ENCODE measurements at places on chromosomes 2 and 18.

GRCh38 chr2:158841850-158842249 lies 46.7 kb downstream of the DAPL1 start:
- peaks cover 10% of the 10 kb centered on the region for H3K4me1 ChIP-seq
- H3K4me3 ChIP-seq, result no peak overlapping the region
- DNase-seq, result no peak
- no peak overlapping the region for H3K27ac ChIP-seq

DNA sequence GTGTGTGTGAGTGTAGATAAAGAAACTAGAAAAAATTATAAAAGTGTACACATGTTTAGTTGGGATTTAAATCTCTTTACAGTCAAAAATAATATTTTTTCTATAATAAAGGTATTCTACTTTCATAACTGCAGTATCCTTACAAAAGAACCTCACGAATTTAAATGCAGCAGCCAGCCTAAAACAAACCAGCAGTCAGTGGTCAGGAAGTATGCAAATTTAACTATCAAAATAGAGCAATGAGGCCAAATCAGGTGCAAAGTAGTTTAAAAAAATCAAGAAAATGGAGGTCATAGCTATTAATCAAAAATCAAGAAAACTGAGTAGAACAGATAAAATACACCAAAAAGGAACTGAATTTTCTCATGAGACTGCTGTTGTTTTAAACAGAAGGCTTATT lies 407.1 kb downstream of the CDH19 start:
- no peaks in the 10 kb centered on the region for H3K27me3 ChIP-seq
- H3K27ac ChIP-seq, result no peak overlapping the region
- H3K36me3 ChIP-seq, result no peaks in the 10 kb centered on the region
- no peak overlapping the region for H3K4me3 ChIP-seq
- DNase-seq, result no peak

GRCh38 chr18:74288041-74288440 lies 3.7 kb downstream of the CYB5A start:
- peak overlapping the region; percentile 94 for H3K27ac ChIP-seq
- no peak overlapping the region for H3K4me3 ChIP-seq
- H3K27me3 ChIP-seq, result no peaks in the 10 kb centered on the region

DNA sequence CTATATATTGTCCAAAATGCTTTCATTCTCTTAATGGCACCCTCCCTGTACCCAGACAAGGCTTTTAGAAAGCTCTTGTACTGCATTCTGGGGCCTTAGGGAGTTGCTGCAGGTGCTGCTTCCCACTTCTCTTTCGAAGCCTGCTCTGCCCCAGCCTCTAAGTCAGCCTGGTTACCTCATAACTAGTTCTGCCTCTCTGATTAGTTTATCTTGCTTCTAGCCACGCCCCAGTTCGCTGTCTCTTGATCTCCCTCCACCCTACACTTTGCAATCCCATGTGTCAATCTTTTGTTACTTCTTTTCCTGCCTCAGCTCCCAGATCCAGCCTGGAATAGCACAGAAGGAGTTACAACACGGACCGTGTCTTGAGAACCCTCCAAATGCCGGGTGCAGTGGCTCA lies 13.8 kb upstream of the NCOA1 start:
- no peak overlapping the region for H3K4me3 ChIP-seq
- H3K4me1 ChIP-seq, result no peaks in the 10 kb centered on the region
- H3K27me3 ChIP-seq, result no peaks in the 10 kb centered on the region

- no peak overlapping the region for H3K27ac ChIP-seq
- H3K27me3 ChIP-seq, result no peaks in the 10 kb centered on the region
- DNase-seq, result peak; percentile 20
These were observed 83.9 kb downstream of the WDSUB1 start for GRCh38 chr2:159202568-159203071.

- no peak overlapping the region for H3K27ac ChIP-seq
- H3K4me3 ChIP-seq, result no peak overlapping the region
- peaks cover 58% of the 10 kb centered on the region for H3K36me3 ChIP-seq
- H3K27me3 ChIP-seq, result no peaks in the 10 kb centered on the region
- no peak for DNase-seq
These were observed 118.1 kb downstream of the NOL10 start for GRCh38 chr2:10571673-10572072.

GRCh38 chr2:62475172-62476011 lies 30.6 kb downstream of the TMEM17 start:
- DNase-seq, result no peak
- H3K36me3 ChIP-seq, result no peaks in the 10 kb centered on the region
- no peaks in the 10 kb centered on the region for H3K27me3 ChIP-seq

GRCh38 chr18:54647176-54647575 lies 56.1 kb downstream of the DYNAP start:
- no peaks in the 10 kb centered on the region for H3K27me3 ChIP-seq
- no peak overlapping the region for H3K27ac ChIP-seq
- no peak overlapping the region for H3K4me3 ChIP-seq
- peak; percentile 37 for DNase-seq
- no peaks in the 10 kb centered on the region for H3K36me3 ChIP-seq
- H3K4me1 ChIP-seq, result no peaks in the 10 kb centered on the region

GRCh38 chr2:170144761-170145160 lies 33.2 kb upstream of the MYO3B start:
- H3K36me3 ChIP-seq, result no peaks in the 10 kb centered on the region
- no peak overlapping the region for H3K27ac ChIP-seq
- no peak overlapping the region for H3K4me3 ChIP-seq
- DNase-seq, result no peak

GRCh38 chr2:64157792-64158191 lies 13.6 kb upstream of the PELI1 start:
- DNase-seq, result no peak
- H3K27me3 ChIP-seq, result no peaks in the 10 kb centered on the region
- H3K27ac ChIP-seq, result no peak overlapping the region
- H3K4me3 ChIP-seq, result no peak overlapping the region
- H3K36me3 ChIP-seq, result no peaks in the 10 kb centered on the region
- H3K4me1 ChIP-seq, result peaks cover 30% of the 10 kb centered on the region

GRCh38 chr2:71611781-71612527 lies 158.6 kb downstream of the DYSF start:
- no peak overlapping the region for H3K4me3 ChIP-seq
- H3K4me1 ChIP-seq, result peaks cover 20% of the 10 kb centered on the region
- no peaks in the 10 kb centered on the region for H3K27me3 ChIP-seq
- no peaks in the 10 kb centered on the region for H3K36me3 ChIP-seq

GRCh38 chr2:209371407-209371806 lies 52.4 kb upstream of the MAP2 start:
- H3K27me3 ChIP-seq, result no peaks in the 10 kb centered on the region
- H3K36me3 ChIP-seq, result no peaks in the 10 kb centered on the region
- no peaks in the 10 kb centered on the region for H3K4me1 ChIP-seq
- DNase-seq, result no peak
- no peak overlapping the region for H3K27ac ChIP-seq

GRCh38 chr2:173955004-173955403 lies 10.2 kb downstream of the SP3 start:
- H3K4me1 ChIP-seq, result peaks cover 57% of the 10 kb centered on the region
- peak; percentile 42 for DNase-seq
- no peak overlapping the region for H3K27ac ChIP-seq
- H3K27me3 ChIP-seq, result no peaks in the 10 kb centered on the region

DNA sequence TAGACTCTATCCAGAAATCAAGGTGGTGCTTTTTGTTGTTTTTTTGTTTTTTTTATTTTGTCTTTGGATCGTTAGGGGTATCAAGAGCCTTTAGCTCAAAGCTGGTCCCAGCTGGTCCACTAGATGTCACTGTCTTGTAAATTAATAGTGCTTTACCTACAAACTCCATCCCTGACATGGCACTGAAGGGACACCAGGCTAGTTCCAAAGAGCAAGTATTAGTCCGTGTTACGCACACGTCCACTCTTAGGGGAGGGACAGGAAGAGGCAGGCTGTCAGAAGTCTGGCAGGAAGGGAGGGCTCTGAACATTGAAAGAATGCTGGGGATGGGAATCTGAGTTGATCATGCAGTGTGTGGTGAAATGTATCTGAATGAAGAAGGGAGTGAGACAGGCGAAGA lies 85.9 kb upstream of the CCBE1 start:
- no peaks in the 10 kb centered on the region for H3K27me3 ChIP-seq
- H3K4me3 ChIP-seq, result no peak overlapping the region
- H3K27ac ChIP-seq, result no peak overlapping the region
- DNase-seq, result peak; percentile 72
- no peaks in the 10 kb centered on the region for H3K4me1 ChIP-seq
- H3K36me3 ChIP-seq, result no peaks in the 10 kb centered on the region

GRCh38 chr2:196242131-196242620 lies 70.8 kb upstream of the STK17B start:
- DNase-seq, result no peak
- H3K4me3 ChIP-seq, result no peak overlapping the region

GRCh38 chr2:128324008-128324896 lies 5.6 kb upstream of the HS6ST1 start:
- DNase-seq, result no peak
- H3K27ac ChIP-seq, result no peak overlapping the region
- H3K4me3 ChIP-seq, result no peak overlapping the region
- H3K36me3 ChIP-seq, result no peaks in the 10 kb centered on the region

DNA sequence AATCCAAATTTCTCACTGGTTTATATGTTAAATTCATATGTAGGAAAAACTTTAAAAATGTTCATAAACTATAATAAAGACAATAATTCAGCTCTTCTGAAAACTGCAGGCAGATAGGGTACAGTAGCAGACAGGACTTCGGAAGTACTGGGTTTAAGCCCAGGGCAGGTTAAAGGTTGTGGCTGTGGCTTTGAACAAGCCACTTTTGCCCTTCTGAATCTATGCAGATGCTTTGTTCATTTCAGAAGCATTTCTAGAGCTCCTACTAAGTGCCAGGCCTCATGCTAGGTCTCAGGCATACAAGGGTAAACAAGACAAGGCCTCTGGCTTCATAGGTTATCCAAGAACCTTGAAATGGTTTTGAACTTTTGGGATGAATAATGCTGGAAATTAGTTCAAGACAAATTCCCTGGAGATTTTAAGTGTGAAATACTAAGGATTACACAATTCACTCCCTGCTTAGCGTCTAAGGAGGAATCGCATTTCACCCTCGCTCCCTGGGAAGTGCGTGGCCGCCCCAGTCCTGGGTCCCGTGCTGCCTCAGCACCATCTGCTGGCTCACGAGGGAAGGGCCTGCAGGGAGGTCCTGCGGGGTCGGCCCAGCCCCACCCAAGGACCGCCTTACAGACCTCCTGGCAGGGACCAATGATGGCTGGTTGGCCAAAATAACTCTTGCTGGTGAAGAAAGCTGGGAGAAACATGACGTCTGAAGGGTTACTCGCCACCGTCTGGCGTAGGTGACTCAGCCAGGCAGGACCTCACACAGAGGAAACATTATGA lies 67.7 kb upstream of the L3MBTL4 start:
- peaks cover 25% of the 10 kb centered on the region for H3K4me1 ChIP-seq
- H3K36me3 ChIP-seq, result no peaks in the 10 kb centered on the region
- no peaks in the 10 kb centered on the region for H3K27me3 ChIP-seq
- peak overlapping the region; percentile 37 for H3K4me3 ChIP-seq
- no peak overlapping the region for H3K27ac ChIP-seq

DNA sequence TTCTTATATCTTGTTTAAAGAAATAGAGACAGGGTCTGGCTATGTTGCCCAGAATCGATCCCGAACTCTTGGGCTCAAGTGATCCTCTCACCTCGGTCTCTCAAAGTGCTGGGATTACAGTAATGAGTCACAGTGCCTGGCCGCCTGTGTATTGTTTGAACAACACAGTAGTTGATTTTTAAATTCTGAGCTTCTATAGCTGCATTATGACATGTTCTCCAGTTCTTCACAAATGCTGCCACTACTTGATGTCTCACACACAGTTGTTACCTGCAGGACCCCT lies 7.7 kb upstream of the RHOB start:
- H3K27me3 ChIP-seq, result no peaks in the 10 kb centered on the region
- DNase-seq, result peak; percentile 83
- peaks cover 53% of the 10 kb centered on the region for H3K4me1 ChIP-seq
- peak overlapping the region; percentile 24 for H3K4me3 ChIP-seq

DNA sequence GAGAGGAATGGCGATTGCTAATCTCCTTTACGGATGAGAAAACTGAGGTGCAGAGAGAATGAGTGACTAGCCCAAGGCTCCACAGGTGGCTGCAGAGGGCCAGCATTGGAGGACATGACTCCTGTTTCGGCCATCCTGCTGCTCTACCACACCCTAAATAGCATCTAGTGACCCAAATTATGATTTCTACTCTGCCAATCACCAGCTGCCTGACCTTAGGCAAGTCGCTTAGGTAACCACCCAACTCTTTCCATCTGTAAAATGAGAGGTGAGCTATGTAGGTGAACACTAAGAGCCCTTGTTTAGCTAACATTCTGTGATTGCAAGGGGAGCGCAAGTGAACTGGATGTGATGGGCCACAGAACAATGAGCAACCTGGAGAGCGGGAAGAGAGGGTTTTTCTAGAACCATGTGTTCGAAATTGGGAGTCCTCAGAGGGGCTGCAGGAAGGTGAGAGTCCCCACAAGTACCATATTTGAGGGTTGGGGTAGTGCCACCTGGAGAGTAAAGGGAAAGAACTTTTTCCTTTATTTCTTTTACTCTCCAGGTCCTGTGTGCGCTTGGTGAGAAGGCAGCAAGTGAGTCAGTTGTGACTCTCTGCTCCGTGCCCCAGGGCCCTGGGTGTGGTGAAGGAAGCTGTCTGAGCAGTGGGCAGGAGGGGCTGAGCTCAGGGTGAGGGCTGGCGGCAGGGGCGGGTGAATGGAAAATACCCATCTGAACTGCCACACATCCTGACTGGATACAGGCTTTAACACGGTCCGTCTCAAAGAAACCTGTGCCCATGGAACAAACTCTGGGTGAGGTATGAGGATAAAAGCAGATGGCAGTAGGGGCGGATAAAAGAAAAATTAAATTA lies 2.4 kb downstream of the CYP27C1 start:
- no peak overlapping the region for H3K4me3 ChIP-seq
- H3K27me3 ChIP-seq, result peaks cover 18% of the 10 kb centered on the region
- peaks cover 10% of the 10 kb centered on the region for H3K4me1 ChIP-seq

- H3K27ac ChIP-seq, result peak overlapping the region; percentile 93
- no peaks in the 10 kb centered on the region for H3K36me3 ChIP-seq
- H3K4me3 ChIP-seq, result peak overlapping the region; percentile 93
- peak; percentile 82 for DNase-seq
- H3K27me3 ChIP-seq, result no peaks in the 10 kb centered on the region
These were observed 3.7 kb downstream of the KLHL14 start for GRCh38 chr18:32769071-32769585.

GRCh38 chr2:157747695-157748370 lies 119.2 kb upstream of the ACVR1C start:
- no peak overlapping the region for H3K4me3 ChIP-seq
- no peaks in the 10 kb centered on the region for H3K27me3 ChIP-seq
- H3K36me3 ChIP-seq, result 0 out of 3 replicates have a peak, but pooled peaks cover 9% of the 10 kb centered on the region
- no peak overlapping the region for H3K27ac ChIP-seq
- H3K4me1 ChIP-seq, result no peaks in the 10 kb centered on the region
- DNase-seq, result no peak

- H3K4me1 ChIP-seq, result no peaks in the 10 kb centered on the region
- H3K4me3 ChIP-seq, result no peak overlapping the region
- no peak overlapping the region for H3K27ac ChIP-seq
These were observed 206.8 kb downstream of the MEIS1 start for GRCh38 chr2:66641685-66642084.

- H3K27me3 ChIP-seq, result peaks cover 87% of the 10 kb centered on the region
- no peak for DNase-seq
- H3K4me1 ChIP-seq, result no peaks in the 10 kb centered on the region
- no peak overlapping the region for H3K4me3 ChIP-seq
- H3K36me3 ChIP-seq, result no peaks in the 10 kb centered on the region
These were observed 300.8 kb downstream of the NDUFA10 start for GRCh38 chr2:239724194-239724849.
